ENCODE measurements at places on chromosomes 16 and 17. TPM values are rescaled to one million over a fixed set of nuclear protein-coding genes. Genes with fewer than 3 reads are reported as not detected.

Gene SMPD3
- total RNA-seq: 3.2 TPM

Gene LITAFD
- total RNA-seq: not detected

DNA sequence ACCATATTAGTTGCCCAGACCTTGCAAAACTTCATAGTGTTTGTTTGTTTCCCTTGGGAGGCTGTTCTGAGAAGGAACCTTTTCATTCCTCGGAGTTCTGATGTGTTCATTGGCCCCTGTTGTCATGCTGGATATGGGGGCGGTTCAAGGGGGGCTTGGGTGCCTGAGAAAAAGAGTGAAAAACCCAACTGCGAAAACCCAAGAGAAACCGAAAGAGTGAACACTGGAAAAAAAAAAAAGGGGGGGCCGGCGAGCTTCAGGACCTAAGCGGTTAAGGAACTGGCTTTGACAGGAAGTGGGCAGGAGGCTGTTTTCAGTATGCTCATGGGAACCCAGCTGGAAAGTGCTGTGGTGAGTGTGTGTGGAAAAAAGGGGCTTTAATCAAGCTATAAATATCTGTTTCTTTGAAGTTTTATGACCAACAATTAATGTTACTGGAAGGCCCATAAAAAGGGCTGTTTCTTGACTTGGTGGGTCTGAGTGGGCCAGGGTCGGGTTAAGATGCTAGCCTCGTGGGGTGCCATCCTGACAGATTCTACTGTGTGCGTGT, 510.7 kb downstream of the MAF start:
- no peaks in the 10 kb centered on the region for H3K36me3 ChIP-seq
- no peak overlapping the region for H3K27ac ChIP-seq
- H3K27me3 ChIP-seq: no peaks in the 10 kb centered on the region
- H3K4me1 ChIP-seq: peaks cover 12% of the 10 kb centered on the region

GRCh38 chr16:2825049-2825742, 4.9 kb upstream of the ZG16B start:
- DNase-seq: no peak
- no peak overlapping the region for H3K4me3 ChIP-seq
- H3K4me1 ChIP-seq: no peaks in the 10 kb centered on the region
- H3K36me3 ChIP-seq: no peaks in the 10 kb centered on the region
- H3K27ac ChIP-seq: no peak overlapping the region
- H3K27me3 ChIP-seq: peaks cover 13% of the 10 kb centered on the region

Gene SLC2A4
- total RNA-seq: 6.1 TPM

DNA sequence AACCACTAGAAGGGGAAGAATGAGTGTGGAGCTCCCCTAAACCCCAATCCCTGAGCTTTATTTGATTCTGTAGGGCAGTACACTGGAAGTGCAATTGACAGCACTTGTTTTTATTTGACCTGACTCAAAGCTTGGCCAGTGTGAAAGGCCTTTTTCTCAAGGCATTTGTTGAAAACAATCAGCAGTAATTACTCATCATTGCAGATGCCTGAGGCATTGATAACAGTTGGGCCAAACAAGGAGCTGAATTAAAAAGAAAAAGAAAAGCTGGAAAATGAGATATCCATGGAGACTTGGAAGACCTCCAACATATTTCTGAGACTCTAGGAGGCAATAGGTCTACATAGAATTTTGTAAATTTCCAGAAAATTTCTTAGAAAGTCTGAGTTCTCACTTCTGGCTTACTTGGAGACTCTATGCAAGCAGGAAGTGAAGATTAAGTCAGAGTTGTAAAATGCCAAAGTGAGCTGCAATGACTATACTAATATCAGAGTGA, 200.8 kb upstream of the KCNJ16 start:
- H3K4me1 ChIP-seq: peaks cover 34% of the 10 kb centered on the region
- no peaks in the 10 kb centered on the region for H3K27me3 ChIP-seq
- no peak overlapping the region for H3K4me3 ChIP-seq
- no peak overlapping the region for H3K27ac ChIP-seq

GRCh38 chr16:29747947-29748759, 2.4 kb upstream of the C16orf54 start:
- H3K4me1 ChIP-seq: no peaks in the 10 kb centered on the region
- DNase-seq: no peak
- H3K4me3 ChIP-seq: no peak overlapping the region
- no peaks in the 10 kb centered on the region for H3K36me3 ChIP-seq
- H3K27ac ChIP-seq: no peak overlapping the region

DNA sequence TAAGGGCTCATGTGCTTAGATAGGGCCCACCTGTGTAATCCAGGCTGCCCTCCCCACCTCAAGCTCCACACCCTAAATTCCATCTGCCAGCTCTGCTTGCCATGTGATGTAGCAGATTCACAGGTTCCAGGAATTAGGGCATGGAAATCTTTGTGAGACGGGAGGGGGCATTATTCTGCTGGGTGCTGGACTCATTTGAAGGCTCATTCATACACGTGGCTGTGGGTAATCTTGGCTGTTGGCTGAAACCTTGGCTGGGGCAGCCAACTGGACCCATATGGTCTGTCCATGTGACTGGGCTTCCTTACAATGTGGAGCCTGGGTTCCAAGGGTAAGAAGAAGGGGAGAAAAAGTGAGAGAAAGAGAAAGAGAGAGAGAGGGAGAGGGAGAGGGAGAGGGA, 115.1 kb downstream of the CYLD start:
- H3K36me3 ChIP-seq: no peaks in the 10 kb centered on the region
- H3K4me3 ChIP-seq: no peak overlapping the region
- H3K4me1 ChIP-seq: peaks cover 27% of the 10 kb centered on the region
- H3K27ac ChIP-seq: peak overlapping the region; percentile 45
- DNase-seq: no peak
- no peaks in the 10 kb centered on the region for H3K27me3 ChIP-seq

DNA sequence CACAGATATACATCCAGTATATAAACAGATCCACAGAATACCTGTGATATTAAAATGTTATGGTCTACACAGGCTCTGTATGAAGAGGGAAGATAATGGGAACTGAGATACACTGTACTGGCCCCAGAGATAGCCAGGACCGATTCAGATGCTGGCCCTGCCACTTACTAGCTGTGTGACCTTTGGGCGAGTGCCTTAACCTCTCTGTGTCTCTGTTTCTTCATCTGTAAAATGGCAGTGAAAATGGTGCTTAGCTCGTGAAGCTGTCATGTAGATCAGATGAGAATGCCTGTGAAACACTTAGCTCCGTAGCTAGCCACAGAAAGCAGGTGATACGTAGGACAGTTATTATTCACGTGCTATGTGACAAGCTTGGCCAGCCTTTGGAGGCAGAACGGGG, 22.2 kb downstream of the NKD1 start:
- no peak for DNase-seq
- peaks cover 6% of the 10 kb centered on the region for H3K36me3 ChIP-seq
- H3K27me3 ChIP-seq: no peaks in the 10 kb centered on the region
- H3K4me1 ChIP-seq: peaks cover 36% of the 10 kb centered on the region
- no peak overlapping the region for H3K4me3 ChIP-seq

GRCh38 chr16:11092788-11093571, 148.6 kb downstream of the CLEC16A start:
- H3K27ac ChIP-seq: peak overlapping the region; percentile 51
- H3K36me3 ChIP-seq: no peaks in the 10 kb centered on the region
- no peaks in the 10 kb centered on the region for H3K27me3 ChIP-seq

Gene SLC47A1
- total RNA-seq: 4.3 TPM

- DNase-seq: no peak
- H3K4me1 ChIP-seq: peaks cover 57% of the 10 kb centered on the region
- H3K27ac ChIP-seq: peak overlapping the region; percentile 78
- H3K4me3 ChIP-seq: peak overlapping the region; percentile 44
- no peaks in the 10 kb centered on the region for H3K36me3 ChIP-seq
These were observed 280.2 kb downstream of the SEC14L1 start for GRCh38 chr17:77420804-77421629.

Gene TBC1D3L
- 26.9 TPM for total RNA-seq

DNA sequence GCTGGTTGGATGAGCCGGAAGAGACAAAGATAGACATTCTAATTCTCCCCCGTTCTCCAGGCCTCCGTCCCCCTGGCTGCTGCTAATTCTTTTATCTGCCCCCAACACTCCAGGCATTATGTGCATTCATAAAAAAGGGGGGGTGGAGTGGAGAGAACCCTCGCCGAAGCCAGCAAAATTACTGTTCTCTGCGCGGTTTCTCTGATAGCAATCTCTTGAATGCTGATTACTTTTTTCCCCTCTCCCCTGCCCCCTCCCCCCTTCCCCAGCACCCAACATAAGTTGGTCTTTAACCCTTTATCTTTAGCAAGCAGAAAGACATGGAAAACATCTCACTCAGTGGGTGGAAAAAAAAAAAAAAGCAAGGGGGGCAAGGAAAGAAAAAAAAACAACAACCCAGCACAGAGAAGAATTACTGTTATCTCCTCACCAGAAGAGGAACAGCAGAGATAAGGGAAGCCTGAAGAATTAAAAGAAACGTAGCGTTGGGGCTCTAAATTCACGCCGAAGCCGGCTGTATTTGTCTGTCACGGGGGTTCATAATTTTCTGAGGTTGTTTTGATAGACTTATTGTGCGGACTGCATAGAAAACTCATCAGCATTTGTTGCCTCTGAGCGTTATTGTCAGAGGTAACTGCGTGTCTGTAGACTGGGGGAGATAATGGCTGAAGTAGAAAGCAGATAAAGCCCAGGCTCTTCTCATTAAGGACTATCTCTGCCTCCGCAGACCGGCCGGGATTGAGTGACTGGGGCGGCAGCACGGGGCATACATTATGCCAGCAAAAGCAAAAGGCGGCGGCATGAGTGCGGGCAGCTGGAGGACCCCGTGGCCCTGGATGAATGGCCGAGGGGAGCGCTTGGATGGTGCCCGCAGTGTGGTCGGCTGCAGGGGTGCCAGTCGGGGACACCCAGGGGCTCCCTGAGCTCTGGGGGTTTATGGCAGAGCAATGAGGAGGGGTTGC, 126.9 kb downstream of the MRM1 start:
- H3K27ac ChIP-seq: no peak overlapping the region
- peaks cover 27% of the 10 kb centered on the region for H3K27me3 ChIP-seq
- peak overlapping the region; percentile 39 for H3K4me3 ChIP-seq
- H3K36me3 ChIP-seq: no peaks in the 10 kb centered on the region
- H3K4me1 ChIP-seq: peaks cover 36% of the 10 kb centered on the region

Gene MAFG
- 24.1 TPM for total RNA-seq

- H3K36me3 ChIP-seq: peaks cover 3% of the 10 kb centered on the region
- no peak overlapping the region for H3K4me3 ChIP-seq
- DNase-seq: no peak
- H3K27me3 ChIP-seq: peaks cover 8% of the 10 kb centered on the region
- peaks cover 46% of the 10 kb centered on the region for H3K4me1 ChIP-seq
These were observed 416.0 kb downstream of the MAF start for GRCh38 chr16:79184464-79185030.

DNA sequence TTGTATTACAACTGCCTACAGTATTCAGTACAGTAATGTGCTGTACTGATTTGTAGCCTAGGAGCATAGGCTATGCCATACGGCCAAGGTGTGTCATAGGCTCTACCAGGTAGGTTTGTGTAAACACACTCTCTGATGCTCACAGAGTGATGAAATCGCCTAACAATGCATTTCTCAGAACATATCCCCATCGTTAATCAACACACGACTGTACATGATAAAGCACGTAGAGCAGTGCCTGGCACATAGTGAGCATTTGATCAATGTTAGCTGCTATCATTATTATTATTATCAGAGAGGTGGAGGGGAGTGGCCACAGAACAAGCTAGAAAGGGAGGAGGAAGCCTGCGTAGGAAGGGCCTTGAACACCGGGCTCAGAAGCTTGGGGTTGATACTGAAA, 81.1 kb upstream of the LHX1 start:
- peaks cover 2% of the 10 kb centered on the region for H3K4me1 ChIP-seq
- no peaks in the 10 kb centered on the region for H3K36me3 ChIP-seq
- no peak overlapping the region for H3K27ac ChIP-seq
- DNase-seq: no peak

Gene SLC5A10
- total RNA-seq: not detected

GRCh38 chr16:17348042-17348783, 122.5 kb downstream of the XYLT1 start:
- H3K4me1 ChIP-seq: peaks cover 44% of the 10 kb centered on the region
- no peak for DNase-seq
- no peaks in the 10 kb centered on the region for H3K36me3 ChIP-seq

- no peak for DNase-seq
- no peaks in the 10 kb centered on the region for H3K36me3 ChIP-seq
- no peak overlapping the region for H3K4me3 ChIP-seq
- H3K27ac ChIP-seq: no peak overlapping the region
- no peaks in the 10 kb centered on the region for H3K27me3 ChIP-seq
- peaks cover 42% of the 10 kb centered on the region for H3K4me1 ChIP-seq
These were observed 22.9 kb downstream of the ANKRD40 start for GRCh38 chr17:50684612-50685333.

DNA sequence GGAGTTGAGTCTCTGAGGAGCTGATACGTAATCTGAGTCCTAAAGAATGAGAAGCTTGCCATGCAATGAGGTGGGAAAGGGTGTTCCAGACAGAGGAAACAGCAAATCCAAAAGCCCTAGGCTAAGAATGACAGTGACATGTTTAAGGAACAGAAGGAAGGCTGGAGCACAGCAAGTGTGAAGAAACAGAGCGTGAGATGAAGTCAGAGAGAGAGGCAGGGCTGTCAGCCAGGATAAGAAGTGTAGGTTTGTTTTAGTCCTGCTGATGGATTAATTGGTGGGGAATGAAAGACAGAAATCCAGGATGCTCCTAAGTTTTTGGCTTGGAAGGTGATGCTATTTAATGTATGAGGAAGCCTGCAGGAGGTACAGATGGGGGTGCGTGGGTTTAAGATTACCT, 14.5 kb downstream of the MMP28 start:
- peaks cover 16% of the 10 kb centered on the region for H3K27me3 ChIP-seq
- H3K27ac ChIP-seq: no peak overlapping the region
- no peak for DNase-seq
- no peak overlapping the region for H3K4me3 ChIP-seq

DNA sequence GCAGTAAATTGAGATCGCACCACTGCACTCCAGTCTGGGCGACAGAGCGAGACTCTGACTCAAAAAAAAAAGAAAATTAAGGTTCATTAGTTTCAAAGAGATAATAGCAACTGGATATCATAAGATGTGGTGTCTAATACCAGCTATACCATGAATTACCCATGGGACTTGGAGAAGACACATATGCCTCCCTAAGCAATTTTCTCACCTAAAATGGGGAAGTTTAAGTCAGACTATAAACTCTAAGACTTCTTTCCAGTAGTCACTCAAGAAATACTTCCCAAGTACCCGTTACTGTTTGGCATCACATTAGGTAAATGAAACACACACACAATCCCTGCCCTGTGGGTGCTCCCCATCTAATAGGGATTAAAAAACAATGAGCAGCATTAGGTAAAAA, 22.6 kb downstream of the SMURF2 start:
- H3K27me3 ChIP-seq: no peaks in the 10 kb centered on the region
- no peak overlapping the region for H3K27ac ChIP-seq
- no peak overlapping the region for H3K4me3 ChIP-seq
- no peak for DNase-seq
- H3K36me3 ChIP-seq: peaks cover 2% of the 10 kb centered on the region

DNA sequence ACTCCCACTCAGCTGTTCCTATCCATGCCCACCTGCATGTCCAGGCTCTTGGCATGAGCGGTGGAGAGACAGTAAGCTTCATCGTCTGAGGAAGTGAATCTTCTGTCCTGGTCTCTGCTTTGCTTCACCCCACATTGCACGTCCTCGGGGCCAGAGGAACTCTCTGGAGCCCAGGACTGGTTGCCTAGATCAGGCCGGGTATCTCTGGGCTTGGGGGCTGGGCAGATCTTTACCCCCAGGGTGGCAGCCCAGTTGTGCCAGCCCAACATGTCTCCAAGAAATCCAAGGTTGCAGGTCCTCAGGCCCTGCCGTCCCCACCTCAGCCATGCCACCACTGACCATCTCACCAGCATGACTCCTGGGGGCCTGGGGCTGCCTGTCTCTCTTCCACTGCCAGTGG, 58.3 kb downstream of the BEAN1 start:
- no peaks in the 10 kb centered on the region for H3K36me3 ChIP-seq
- no peak for DNase-seq

- no peaks in the 10 kb centered on the region for H3K27me3 ChIP-seq
- no peak overlapping the region for H3K27ac ChIP-seq
- no peak for DNase-seq
- H3K4me1 ChIP-seq: peaks cover 27% of the 10 kb centered on the region
- H3K36me3 ChIP-seq: peaks cover 29% of the 10 kb centered on the region
These were observed 19.7 kb downstream of the TMEM11 start for GRCh38 chr17:21194226-21194625.
